Uterus (tissue), 4 donors: ENCODE measurements at places on chromosomes 3 and 15. TPM values are rescaled to one million over a fixed set of nuclear protein-coding genes. Genes with fewer than 3 reads are reported as not detected.

- DNase-seq, result no peak
Measured at GRCh38 chr3:117059956-117060270, 350.3 kb downstream of the TUSC7 start.

DNA sequence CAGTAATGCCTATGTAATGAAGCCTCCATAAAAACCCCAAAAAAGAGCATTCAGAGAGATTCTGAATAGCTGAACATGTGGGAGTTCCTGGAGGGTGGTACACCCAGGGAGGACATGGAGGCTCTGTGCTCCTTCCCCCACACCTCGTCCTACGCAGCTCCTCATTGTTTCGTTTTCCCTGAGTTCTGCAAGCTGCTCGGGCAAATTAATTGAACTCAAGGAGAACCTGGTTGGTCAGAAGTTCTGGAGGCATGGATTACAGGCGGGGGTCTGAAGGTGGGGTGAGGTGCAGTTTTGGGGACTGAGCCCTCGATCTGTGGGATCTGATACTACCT lies 142.2 kb downstream of the MYO9A start:
- DNase-seq, result no peak

GRCh38 chr3:23161896-23162570 lies 41.1 kb upstream of the UBE2E2 start:
- no peak for DNase-seq

GRCh38 chr3:120274739-120275167 lies 10.3 kb downstream of the GPR156 start:
- DNase-seq, result no peak

DNA sequence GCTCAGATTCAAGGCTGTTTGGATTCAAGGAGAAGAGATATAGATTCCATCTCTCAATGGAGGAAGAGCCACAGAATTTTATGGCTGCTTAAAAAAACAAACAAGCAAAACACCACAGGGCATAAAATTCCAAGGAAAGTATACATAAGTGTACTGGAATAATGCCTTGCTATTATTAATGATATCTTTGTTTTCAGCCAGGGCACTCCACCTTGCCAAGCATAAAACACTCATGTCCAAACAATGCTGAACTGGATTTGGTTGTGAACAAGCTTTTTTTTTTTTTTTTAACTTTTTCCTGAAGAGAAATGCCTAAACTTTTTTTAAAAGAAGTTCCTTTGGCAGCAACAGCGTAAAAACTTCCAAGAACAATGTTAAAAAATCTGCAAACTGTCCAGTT lies 4.8 kb upstream of the CLSTN2 start:
- DNase-seq, result no peak

- no peak for DNase-seq
Measured at GRCh38 chr15:49467746-49468480, 44.9 kb downstream of the FGF7 start.

DNA sequence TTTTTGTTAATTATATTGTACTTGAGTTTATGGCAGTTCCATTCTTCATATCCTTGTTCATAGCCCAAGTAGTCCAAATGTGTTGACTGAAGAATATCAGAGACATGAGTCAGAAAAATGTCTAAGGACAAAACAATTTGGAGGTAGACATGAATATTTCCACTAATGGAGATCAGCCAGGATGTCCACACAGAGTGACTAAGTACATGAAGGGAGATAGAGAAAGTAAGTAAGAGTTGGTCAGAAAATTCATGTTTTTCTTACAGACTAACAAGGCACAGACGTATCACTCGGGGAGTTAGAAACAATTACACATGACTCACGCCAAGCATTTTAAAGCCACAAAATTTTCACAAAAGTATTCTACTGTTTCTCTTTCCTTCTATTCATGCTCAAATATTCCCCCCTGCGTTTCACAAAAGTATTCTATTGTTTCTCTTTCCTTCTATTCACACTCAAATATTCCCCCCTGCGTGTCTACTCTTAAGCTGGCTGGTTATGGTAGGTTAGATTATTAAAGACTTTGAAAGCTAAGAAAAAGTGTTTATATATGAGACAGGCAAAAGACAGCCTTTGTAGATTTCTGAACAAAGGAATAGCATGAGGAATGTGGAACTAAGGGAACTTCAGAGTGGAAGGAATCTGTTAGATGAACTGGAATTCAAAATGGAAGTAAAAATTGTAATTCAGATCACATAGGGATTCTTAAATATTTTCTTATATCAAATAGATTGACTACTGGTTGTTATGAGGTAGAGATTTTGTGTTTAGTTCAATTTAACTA lies 648.7 kb upstream of the CCDC54 start:
- no peak for DNase-seq

GRCh38 chr3:82011336-82011735 lies 249.9 kb upstream of the GBE1 start:
- no peak for DNase-seq

Gene PRTG
- 26.1 TPM for total RNA-seq

Gene FBXL2
- not detected for total RNA-seq

Gene ALG1L2
- 4.0 TPM for total RNA-seq

Gene DGKG
- total RNA-seq, result 2.6 TPM

Gene SLC9C1
- total RNA-seq, result not detected

Gene OIP5
- total RNA-seq, result 11.0 TPM

Gene ZNF662
- 25.4 TPM for total RNA-seq
